Esophagus squamous epithelium (tissue), 5 donors: ENCODE measurements at places on chromosomes 7 and 10.

DNA sequence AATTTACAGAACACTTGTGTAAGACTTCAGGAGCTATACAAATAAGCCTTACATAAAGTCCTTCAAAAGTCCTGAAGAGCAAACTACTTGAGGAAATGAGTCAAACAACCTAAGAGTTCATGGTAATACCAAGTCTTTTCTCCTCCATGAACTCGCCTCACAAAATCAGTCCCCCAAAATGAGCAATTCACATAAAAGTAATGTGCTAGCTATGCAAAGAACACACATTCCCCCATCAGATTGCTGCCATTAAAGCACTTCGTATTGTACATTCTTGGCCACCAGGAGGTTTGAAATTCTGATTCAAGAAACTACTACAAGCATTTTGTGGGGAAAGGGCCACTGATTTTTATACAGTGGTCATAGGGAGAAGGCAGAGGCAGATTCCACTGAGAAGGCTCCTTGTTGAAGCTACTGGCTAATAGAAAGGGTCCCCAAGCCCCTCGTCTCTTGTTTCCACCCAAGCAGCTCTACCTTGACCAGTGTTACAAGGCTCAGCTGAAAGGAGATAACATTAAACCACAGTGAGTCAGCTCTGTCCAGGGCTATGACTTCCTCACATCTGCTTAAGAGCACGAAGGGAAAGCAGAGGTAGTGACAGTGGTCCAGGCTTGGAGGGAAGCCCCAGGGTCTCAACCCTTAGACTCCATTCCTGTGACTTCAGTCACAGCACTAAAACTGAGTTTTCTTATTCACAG, 115.2 kb upstream of the CDK1 start:
- DNase-seq: no peak

- no peak for DNase-seq
Measured at GRCh38 chr10:8360365-8360764, 305.9 kb downstream of the GATA3 start.

DNA sequence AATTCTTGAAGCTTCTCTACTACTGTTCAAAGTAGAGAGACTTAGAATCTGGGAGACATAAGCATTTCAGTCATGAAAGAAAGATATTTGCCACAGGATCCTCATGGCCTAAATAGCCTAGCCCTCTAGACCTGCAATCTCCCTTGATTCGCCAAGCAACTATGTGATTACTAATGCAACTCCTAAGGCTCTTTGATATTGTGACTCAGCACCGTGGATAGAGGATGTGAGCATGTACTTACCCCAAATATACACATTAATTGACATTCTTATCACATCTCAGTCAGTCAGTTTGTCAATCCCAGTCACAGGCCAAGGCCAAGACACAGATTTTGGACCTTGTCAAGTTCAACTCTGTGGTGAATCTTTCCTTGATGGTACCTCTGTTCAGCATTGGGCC, 42.6 kb downstream of the GPR37 start:
- DNase-seq: no peak

GRCh38 chr7:134851141-134851540, 71.7 kb downstream of the CALD1 start:
- DNase-seq: no peak

GRCh38 chr7:13946181-13946580, 43.3 kb downstream of the ETV1 start:
- DNase-seq: no peak
